Activated CD8-positive, alpha-beta memory T cell treated with anti-CD3 and anti-CD28 coated beads for 4 hours (primary cell): ENCODE measurements at places on chromosomes 11 and 22.

DNA sequence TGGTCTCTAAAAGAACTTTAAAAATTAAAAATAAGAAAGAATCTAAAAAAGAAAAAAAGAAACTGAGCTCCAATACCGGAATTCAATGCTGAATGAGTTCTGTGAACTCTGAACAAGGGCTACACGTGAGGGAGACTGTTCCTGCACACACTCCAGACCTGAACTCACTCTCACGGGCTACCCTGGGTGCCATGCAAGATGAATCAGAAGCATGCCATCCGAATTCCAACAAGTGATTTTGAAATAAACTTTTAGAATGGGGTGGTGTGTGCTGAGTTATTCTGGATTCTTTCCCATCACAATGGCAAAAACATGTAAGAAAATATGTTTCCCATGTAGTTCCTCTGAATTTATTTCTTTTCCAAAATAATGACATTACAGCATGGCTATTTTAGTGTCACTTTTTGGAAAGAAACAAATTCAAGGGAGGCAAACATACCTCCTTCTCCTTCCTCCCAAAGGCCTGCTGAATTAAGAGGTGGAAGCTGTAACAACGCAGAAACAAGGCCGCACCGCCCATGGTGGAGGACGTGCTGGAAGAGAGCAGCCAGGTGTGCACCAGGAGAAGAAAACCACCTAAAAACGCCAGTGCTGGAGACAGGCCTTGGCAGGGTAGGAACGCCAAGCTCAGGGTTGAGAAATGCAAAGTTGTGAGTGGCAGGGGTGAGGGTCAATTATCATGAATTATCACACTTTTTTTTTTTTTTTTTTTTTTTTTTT lies 63.2 kb upstream of the ARFGAP3 start:
- no peak for DNase-seq

DNA sequence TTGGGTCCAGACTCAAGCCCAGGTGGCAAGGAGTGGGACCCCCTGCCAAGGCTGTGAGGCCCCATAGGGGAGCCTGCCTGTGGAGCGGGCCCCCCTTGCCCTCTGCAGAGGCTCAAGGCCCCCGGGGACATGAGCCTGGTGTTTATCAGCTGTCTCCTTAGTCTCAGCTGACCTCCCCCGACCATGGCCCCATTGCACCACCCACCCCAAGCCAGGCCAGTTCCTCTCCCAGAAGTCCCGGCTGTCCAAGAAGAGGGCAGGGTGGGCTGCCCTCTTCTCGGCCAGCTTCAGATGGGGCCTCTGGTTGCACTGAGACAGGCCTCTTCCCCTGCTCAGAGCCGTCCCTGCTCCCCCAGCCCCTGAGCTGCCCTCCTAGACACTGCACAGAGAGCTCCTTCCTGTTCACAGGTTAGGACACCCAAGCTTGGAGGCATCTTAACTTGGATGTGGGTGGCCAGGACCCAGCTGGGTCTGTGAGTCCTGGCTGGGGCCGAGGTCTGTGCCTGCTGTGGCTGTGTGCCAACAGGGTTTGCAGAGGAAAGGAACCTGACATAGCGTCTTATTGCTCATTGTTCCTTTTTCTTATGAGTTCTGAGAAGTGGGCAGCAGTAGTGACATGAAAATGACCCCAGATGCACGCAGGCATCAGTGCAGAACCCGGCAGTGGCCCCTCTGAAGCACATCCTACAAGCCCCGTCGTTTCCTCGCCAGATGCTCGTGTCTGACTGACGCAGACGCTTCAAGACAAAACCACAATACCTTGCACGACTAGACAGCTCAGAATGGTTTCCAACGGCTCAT lies 5.4 kb downstream of the TRABD start:
- DNase-seq: peak; percentile 39

- peak; percentile 64 for DNase-seq
Measured at GRCh38 chr11:64777449-64778222, 706 bp downstream of the SF1 start.

GRCh38 chr22:26460202-26460601 lies 23.4 kb downstream of the HPS4 start:
- no peak for DNase-seq

DNA sequence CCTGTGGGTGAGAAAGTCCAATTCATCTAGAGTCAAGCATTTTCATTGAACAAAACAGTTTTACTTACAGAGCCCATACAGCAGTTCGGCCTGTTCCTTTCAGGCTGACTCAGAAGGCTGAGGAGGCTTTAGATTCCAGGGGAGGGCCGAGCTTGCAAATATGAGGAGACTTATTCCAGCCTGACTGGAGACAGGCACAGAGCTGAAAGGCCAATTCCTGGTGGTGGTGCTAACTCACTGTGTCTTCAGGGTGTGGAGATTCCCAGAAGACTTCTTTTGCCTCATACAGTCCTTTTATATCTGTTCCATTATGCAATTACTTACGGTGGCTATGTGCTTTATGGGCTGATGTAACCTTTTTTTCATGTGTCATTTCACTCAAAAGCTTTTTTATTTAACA lies at the start of gene OR51E2:
TSS of gene OR51E2 (minus strand) at position 269 of the 400 bp plus-strand sequence. CDS start 15,142 bp downstream, outside the sequence.
- DNase-seq: no peak

- no peak for DNase-seq
Measured at GRCh38 chr11:64219354-64219684, 6.7 kb downstream of the TRPT1 start.

GRCh38 chr11:60891103-60891741 lies 15.2 kb downstream of the PRPF19 start:
- no peak for DNase-seq
